ENCODE measurements at places on chromosomes 6 and 20.

GRCh38 chr6:626236-626635 is 30.7 kb downstream of the HUS1B start:
- no peak for DNase-seq

GRCh38 chr6:40287296-40287850 is 299.8 kb downstream of the LRFN2 start:
- no peak for DNase-seq

DNA sequence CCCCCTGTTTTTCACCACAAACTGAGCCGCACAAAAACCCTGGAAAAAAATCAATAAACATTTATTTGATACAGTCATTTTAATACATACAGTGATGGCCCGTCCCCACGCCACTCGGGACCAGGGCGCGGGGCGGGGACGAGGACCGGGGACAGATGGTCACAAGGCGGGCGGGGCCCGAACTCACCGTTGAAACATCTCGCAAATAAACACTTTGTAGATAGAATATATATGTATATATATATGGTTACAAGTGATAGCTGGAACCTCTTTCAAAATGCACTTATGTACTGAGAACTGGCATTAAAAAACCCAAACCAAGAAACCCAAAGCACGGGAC is 418 bp upstream of the UCKL1 start:
- no peak for DNase-seq

DNA sequence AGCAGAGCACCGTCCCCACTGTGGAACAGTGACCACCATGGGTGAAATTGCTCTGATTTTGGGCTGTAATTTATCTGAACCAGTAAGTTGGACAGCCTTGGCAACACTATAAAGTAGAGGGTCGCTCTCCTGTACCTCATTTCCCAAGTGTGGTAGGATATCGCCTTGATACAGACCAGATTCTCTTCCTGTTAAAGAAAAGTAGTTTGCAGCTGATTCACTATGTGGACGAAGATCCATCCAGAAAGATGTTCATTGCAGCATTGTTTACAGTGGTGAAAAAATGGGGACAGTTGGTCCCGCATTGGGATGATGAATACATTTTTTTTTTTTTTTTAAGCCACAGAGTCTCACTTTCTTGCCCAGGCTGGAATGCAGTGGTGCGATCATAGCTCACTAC is 74.3 kb downstream of the SLX4IP start:
- no peak for DNase-seq

DNA sequence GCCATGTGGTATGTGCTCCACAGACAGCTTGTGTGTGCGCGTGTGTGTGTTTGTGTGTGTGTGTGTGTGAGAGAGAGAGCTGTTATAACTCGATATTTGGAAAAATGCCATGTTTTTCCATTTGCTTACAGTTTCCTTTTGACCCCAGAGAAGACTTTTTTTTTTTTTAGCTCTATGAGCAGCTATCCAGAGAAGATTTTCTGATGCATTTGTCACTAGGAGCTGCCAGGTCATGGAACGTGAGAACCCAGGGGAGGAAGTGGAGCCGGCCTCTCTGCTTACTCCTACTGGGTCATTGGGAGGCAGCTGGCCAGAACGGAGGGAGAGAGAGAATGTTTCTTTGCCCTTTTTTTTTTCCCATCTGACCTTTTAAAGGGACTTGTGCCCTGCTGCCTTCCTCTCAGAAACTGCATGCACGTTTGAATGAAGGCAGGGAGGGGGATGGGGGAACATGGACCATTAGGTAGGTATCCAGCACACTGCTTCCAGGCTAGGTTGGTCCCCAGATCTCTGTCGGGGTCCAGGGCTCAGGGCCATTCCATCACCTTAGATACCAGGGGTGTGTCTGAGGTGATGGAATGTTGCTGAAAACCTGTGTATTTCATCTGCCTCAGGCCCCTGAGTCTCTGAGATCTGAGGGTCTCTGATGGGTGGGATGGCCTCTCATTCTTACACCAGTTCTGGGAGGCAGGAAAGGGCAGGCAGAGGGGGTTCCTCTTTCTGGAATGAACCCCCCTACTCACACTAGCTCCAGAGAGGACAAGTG is 11.2 kb upstream of the MRPS18A start:
- DNase-seq, result no peak

- no peak for DNase-seq
Measured at GRCh38 chr6:137001299-137001976, 43.3 kb downstream of the IL20RA start.

- DNase-seq, result no peak
Measured at GRCh38 chr6:159012201-159012600, 12.2 kb upstream of the RSPH3 start.

Measured in activated T-cell treated with anti-CD3 and anti-CD28 coated beads for 4 hours (primary cell).